ENCODE measurements at places on chromosomes 1 and 21.

- no peak for DNase-seq
These were observed 152.2 kb upstream of the LMO4 start for GRCh38 chr1:87176514-87176913.

GRCh38 chr1:47875831-47876586 is 121.2 kb downstream of the TRABD2B start:
- DNase-seq, result no peak

DNA sequence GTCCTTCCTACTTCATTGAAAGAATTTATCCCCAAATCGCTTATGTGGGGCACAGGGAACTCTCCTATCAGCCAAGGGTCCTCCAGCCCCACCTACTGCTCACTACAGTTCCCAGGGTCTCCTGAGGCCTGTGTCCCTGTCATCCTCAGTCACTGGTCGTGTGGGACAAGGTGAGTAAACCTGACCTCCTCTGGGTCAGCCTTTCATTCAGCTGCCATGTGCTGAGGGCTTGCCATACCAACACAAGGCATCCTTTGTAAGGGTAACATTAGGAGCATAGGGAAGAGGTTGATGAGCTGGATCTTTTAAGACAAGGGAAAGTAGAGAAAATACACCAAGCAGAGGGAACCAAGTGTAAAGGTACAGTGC is 11.2 kb upstream of the SNAPIN start:
- no peak for DNase-seq

GRCh38 chr1:23473037-23473800 is 10.8 kb downstream of the ASAP3 start:
- DNase-seq, result no peak

DNA sequence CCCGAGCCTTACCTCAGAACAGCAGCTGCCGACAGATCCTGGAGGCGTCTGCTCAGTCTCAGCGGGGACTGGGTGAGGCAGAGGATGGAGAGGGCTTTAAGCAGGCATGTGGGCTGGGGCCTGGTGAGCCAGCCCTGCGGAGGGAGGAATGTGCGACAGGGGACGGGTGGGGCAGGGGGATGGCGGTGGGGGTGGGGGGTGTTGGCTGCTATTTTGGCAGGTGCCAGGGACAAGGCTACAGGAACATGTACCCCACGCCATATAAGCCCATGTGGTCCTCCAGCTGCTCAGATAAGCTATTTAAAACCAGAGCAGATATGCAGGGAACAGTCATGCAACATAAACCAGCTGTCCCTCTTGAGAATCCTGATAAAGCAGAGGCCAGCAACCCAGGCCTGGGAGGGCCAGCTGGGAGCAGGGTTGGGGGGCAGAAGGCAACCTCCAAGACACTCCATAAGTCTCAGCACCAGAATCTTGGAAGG is at the start of gene TNNT2:
Gene TNNT2 (minus strand): TSS at position 70 of the 482 bp plus-strand sequence. CDS start 4,426 bp downstream, outside the sequence.
- DNase-seq, result no peak

GRCh38 chr21:43712268-43712942 is 6.5 kb upstream of the PDXK start:
- DNase-seq, result no peak

DNA sequence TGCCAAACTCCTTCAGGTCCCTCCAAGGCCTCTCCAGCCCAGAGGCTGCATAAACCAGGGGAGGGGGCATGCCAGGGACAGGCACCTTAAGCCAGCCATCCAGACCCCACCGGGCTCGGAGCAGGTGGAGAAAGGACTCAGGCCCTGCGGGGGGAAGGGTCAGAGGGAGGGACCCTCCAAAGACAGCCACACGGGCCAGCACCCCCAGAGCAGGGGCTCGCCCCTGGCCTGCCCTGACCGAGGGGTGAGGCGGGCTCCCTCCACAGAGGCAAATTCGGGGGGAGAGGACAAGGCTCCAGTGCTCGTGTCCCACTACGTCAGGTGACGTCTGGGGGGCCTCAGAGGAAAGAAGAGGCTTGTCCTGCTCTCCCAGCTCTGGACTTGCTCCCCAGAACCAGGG is 8.2 kb downstream of the MEGF6 start:
- no peak for DNase-seq

DNA sequence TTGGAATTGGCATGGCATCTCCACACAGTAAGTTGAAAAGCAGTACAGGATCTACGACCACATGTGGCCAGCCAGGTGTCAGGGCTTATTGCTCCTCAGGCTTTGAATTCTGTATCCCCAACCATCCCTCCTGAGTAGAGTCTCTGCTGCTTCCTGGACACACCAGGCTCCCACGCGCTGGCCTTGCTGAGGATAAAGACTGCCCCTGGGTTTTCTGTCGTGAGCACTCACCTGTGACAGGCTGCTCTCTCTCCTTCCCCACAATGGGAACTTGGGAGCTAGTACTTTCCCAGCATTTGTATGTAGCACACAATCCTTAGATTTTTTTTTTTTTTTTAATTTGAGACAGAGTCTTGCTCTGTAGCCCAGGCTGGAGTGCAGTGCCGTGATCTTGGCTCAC is 33.6 kb downstream of the PBX1 start:
- DNase-seq, result no peak

- DNase-seq, result no peak
These were observed 621.2 kb upstream of the PRMT6 start for GRCh38 chr1:106435269-106435668.

- no peak for DNase-seq
These were observed 522.7 kb downstream of the NUF2 start for GRCh38 chr1:163844459-163844858.

DNA sequence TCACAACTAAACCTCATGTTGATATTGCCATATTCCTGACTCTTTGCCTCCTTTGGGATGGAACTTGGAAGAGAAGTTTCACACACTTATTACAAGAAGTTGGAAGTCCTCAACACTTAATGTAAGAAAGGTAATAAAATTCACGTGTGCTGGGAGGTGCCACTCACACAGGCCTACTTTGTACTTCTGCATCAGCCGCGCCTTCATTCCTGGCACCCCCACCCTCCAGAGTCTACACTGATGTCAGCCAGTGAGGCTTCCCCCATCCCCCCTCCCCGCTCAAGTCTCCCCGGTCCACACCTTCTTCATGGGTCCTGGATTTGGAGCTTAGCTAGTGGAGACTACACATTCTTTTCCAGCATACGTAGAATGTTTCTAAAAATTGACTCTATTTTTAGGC is 24.8 kb upstream of the SLC45A1 start:
- no peak for DNase-seq

DNA sequence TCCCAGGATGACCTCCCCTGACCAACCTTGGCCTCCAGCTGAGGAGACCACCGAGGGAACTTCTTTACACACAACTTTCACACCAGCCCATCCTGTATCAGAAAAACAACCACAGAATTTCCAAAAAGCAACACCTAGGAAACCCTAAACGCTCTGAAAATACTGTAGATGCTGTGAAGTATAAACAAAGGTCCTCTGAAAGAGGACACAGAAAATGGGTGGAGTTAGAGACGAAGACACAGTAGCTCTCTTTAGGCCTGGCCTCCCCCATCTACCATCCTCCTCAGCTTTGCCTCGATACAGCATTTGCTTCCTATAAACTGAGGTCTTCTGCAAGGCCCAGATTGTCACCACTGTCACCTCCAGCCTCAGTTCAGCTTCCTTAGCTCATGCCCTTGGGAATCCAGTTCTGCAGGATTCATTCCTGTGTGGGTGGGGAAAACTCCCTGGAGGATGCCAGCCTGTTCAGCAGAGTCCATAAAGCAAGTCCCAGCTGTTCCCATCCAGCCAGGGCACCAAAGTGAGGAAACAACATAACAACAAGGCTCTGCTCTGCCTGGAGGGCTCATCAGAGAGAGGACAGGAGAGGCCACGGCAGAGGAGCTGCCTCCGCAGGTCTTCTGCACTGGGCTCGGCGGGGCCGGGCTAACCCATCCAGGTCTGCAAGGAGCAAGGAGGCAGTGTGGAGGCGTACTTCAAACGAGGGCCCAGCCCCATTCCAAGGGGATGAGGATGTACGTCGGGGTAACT is 15.0 kb downstream of the PIK3C2B start:
- no peak for DNase-seq

DNA sequence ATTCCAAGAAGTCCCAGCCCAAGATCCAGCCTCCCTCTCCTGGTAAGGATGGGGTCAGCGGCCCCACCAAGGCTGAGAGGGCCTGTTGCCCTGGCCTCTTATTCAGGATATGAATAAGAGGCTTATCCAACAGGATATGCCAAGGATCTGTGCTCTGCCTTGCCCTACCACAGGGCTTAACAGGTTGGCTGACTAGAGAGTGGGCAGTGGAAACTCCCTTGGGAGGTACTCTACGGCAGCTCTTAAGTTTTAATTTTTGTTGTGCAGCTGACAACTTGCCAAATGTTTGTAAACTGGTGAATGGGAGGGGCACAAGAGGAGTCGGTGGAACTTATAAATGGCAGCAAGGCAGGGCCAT is 16.5 kb upstream of the PIGV start:
- no peak for DNase-seq

DNA sequence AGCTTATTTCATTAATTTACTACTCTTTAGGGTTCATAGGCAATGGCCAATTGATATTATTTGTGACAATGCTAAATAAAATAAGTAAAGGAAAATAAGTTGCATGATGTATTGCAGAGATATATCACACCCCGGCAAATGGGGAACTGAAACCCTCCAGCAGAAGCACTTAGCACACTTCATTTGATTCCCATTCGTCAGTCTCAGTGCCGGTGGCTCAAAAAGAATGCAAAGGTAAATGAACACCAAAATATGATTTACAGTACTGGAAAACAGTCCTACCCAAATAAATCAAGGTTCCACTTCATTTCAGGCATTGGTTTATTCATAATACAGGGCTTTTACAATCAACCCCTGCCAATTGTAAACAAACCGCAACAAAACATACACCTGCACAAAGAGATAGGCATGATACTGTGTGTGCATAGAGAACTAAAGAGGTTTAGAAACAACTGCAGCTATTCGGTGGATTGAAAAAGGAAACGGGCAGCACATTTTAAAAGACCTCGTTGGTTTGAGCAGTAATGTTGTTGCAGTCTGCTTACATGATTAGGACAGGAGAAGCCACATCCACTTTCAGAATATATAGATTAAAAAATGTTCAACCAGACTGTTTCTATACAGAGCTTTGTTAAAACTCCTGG is 1019.2 kb downstream of the TTLL7 start:
- DNase-seq, result no peak

- DNase-seq, result no peak
These were observed 143.4 kb upstream of the CHRM3 start for GRCh38 chr1:239243006-239243405.

GRCh38 chr1:98388441-98388840 is 273.1 kb upstream of the SNX7 start:
- peak; percentile 3 for DNase-seq

GRCh38 chr21:36883532-36884486 is 82.7 kb downstream of the HLCS start:
- DNase-seq, result no peak

GRCh38 chr21:31340942-31341487 is 3.0 kb downstream of the TIAM1 start:
- DNase-seq, result no peak

GRCh38 chr1:156703741-156704140 is 1.6 kb downstream of the CRABP2 start:
- no peak for DNase-seq

DNA sequence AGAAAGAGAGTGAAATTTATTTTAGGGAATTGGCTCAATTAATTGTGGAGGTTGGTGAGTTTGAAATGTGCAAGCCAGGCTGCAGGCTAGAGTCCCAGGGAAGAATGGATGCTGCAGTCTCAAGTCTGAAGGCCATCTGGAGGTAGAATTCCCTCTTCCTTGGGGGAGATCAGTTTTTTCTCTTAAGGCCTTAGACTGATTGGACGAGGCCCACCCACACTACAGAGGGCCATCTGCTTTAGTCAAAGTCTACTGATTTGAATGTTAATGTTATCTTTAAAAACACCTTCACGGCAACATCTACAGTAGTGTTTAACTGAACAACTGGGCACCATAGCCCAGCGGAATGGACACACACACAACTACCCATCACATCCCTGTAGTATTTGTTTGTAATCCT is 245.9 kb upstream of the IRF2BP2 start:
- no peak for DNase-seq

DNA sequence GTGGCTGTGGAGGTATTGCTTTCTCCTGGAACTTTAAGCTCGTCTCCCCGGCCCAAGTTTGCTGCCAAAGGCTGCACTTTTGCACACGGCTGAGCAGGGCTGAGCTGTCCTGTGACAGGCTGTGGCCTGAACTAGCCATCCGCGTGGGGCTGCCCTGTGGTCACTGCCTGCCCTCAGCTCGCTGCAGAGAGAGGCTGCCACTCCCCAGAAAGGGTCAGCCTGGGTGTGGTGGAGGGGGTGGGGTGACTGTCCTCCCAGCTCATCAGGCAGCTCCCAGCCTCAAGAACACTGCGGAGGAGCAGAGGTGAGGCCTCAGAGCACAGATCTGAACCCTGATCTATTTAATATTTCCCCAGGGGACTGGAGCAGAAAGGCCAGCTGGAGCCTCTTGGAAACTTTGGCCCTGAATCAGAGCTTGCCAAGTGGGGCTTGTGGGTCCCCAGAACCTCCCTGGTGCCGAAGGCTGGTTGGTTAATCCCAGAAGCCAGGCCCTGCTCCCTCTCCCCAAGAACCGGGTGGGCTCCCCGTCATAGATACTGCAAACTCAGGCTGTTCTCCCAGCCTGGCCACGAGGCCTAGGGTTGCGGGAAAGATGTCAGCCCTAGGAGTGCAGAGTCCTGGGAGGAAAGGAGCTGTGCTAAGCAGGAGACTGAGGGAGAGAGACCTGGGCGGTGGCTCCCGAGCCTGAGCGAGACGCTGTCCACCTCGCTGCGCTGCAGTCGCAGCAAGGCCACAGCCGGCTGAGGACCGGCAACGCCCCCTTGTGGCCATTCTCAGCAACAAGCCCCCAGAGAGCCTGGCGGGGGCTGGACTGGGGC is 125.1 kb upstream of the IPO9 start:
- DNase-seq, result peak; percentile 71

DNA sequence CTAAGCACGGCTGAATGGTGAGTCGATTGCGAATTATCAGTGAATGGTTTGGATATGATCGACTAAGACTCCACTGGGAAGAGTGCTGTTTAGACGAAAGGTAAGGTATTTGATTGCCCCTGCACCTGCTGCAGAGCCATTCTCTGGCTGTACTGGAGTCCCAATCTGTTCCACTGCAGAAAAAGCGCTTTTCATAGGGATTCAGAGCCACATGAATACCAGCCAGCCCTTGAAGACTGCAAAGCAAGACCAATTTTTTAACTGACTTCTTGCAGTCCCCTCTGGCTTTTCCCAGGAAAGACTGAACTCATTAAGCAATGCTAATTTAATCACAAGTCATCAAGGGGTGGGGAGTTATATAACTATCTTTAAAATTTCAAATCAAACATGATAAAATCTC is 1.3 kb downstream of the GREM2 start:
- DNase-seq, result no peak

DNA sequence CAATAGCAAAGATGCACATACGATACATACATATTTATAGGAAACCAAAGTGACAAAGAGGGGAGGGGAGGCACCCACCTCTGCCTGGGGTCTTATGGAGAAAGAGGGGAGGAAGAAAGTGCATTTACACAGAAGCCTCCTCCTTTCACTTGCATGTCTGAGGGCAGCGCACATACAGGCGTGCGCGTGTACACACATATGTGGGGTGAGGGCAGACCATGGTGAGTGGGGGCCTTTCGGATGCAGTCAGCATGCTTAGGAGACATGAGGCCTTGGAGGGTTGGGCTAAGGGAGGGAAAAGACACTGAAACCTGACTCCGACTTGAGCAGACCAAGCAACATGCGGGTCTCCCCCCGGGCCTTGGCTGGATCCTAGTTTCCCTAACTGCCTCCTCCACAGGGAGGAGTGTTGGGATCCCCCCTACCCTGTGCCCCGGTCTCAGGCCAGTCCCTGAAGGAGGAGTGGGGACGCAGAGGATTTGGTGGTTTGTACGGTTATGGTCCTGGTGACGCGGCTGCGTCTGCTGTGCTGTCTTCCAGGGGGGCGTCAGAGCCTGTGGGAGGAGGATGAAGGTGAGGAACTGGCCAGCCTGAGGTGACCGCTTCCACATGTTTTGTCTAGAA is 15.2 kb downstream of the LRRC71 start:
- DNase-seq, result no peak
